ENCODE measurements at places on chromosomes 1 and 21. TPM values are rescaled to one million over a fixed set of nuclear protein-coding genes. Genes with fewer than 3 reads are reported as not detected.

Gene CELA2A
- not detected for total RNA-seq

Gene GJA5
- total RNA-seq: not detected

Gene COL9A2
- 4.9 TPM for total RNA-seq

Gene EPHA10
- total RNA-seq: not detected

Gene RHEX
- not detected for total RNA-seq
